ENCODE measurements at places on chromosomes 2 and 18. TPM values are rescaled to one million over a fixed set of nuclear protein-coding genes. Genes with fewer than 3 reads are reported as not detected.

FSIP2 gene
- 0.54 TPM for total RNA-seq

GRCh38 chr2:25103287-25103871 lies 61.5 kb downstream of the EFR3B start:
- no peak for DNase-seq

GRCh38 chr18:74895686-74896085 lies 298.0 kb downstream of the ZNF407 start:
- DNase-seq = no peak

GRCh38 chr2:45843136-45843535 lies 191.7 kb downstream of the PRKCE start:
- DNase-seq = peak; percentile 67

GRCh38 chr2:126662621-126663020 lies 6.7 kb downstream of the GYPC start:
- DNase-seq = no peak

DNA sequence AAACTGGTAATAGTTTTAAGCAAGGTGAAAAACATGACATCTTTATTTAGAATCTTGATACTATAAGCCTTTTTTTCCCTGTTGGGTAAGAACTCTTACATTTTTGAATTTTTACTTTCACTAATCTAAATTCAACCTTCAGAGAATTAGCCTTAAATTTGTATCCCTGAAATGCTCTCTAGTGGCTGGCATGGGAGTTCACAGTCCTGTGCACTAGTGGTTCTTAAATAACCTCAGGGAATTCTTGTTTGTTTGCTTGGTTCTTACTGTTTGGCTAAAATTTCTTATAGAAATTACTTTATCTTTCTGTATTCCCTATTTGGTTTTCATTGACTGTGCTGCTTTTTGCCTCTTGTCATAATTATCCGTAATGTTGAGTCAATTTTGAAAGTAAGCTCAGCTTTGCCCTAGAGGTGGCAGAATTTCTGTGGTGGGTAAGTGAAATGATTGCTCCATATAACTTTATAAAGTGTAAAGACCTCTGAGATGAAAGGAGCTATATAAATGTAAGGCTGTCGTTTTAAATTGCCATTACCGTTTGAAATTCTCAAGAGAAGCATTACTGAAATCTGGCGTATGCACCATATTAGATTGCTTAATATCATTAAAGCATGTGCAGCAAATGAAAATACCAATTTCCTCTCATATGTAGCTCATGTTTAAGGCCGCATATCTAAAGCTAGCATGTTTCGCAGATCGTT lies 391.3 kb upstream of the FIGN start:
- no peak for DNase-seq
